Urothelium cell line (cell line): ENCODE measurements at places on chromosomes 7 and 10.

- DNase-seq = no peak
Observed at GRCh38 chr7:28202222-28202621, 21.6 kb upstream of the JAZF1 start.

DNA sequence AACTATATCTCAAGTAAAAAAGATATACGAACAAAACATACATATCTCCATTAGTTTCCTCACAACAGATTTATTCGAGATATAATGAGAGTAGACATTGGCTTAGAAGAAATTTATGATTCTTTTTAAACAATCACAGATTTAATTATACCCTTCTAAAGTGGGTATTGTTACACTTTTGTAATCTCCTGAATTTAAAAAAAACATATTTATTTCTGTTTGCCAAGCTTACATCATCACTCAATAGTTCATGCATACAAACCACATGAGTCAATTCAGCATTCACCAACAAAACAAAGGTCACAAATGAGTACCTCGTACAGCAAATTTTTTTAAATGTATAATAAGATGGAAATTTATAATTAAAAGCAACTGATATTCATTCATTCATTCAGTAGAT, 17.6 kb downstream of the LRRN3 start:
- no peak for DNase-seq

GRCh38 chr7:106064316-106064715, 47.8 kb downstream of the SYPL1 start:
- no peak for DNase-seq

DNA sequence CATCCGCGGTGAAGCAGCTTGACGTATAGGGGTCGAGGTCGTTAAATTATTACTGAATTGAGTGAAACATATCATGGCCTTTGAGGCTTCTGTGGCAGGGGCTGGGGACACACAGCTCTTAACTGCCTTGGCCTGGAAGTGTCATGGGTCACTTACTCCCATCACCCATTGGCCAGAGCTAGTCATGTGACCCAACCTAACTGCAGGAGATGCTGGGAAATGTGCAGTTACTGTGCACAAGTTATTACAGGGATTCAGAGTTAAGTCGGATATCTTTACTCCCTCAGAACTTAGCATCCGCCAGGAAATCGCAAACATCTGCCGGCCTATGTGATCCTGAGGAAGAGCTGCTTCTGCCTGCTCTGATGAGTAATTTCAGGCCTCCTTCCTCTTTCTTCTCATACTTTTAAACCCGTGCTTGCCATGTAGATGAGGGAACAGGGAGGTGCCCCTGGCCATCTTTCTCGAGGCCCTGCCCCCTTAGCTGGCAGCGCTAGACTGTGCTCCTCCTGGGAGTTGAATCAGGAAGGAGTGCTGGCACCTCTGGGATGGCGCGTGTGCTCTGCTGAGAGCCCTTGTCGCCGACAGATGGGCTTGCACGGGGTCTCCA, 203.6 kb downstream of the TCF7L2 start:
- no peak for DNase-seq

- no peak for DNase-seq
Observed at GRCh38 chr10:73854310-73854709, 20.0 kb downstream of the CAMK2G start.

DNA sequence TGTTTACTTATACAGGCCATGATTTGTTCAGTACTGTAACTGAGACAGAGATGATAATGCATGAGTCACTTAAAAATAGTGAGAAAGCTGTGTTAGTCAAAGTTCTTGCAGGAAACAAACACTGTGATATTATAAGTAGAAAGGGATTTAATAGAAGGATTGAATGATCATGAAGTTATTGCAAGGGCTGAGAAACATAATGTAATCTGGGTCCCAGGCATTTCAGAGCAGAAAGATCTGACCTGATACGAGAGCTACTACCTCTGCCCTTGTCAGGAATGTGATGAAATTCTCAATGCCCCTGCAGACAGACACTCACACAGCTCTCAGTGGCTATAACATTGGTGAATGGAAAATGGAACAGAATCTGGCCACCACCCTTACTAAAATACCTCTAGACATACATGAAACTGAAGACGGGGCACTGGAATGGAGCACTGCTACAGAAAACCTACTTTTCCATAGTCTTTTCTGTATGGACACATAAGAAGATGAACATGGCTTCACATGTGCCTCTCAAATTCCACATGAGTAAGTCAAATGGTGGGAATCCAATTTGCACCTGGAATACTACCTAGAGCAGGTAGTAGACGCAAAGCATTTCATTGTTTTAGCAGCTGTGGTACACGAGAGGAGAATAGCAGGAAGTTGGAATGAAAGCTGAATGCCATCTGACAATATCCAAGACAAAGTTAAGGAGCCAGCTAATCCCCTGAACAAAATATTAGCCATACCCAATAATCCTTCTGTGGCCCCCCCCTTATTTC, 19.1 kb upstream of the VWDE start:
- DNase-seq = no peak

- no peak for DNase-seq
Observed at GRCh38 chr7:47091141-47091540, 490.8 kb downstream of the TNS3 start.

DNA sequence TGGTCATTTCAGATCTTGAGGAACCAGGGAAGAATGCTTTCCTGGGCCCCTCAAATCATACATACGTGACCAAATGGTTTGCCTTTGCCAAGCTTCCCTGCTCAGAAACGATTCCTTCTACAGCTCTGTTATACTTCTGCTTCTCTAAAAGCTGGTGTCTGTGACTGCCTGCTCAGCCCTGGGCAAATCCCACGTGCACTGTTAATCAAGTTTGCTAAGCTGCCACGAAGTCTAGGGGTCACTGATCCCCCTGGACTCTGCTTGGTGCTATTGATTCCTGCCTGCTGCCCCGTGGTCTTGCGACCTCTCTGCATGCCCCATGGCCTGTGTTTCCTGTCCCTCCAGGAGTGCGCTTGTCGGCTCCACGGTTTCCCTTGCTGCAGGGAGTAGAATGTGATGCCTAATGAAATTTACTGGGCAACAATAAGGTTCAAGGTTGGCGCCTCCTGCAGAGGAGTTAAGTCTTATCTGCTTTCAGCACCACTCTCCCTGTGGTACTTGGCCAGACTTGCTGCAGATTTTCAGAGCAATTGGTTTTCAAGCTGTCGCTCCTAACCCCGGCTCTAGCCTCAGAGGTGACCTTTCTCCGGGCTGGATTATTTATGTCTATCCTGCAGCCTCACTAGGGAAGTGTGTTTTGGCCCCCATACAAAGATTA, 201.6 kb upstream of the FZD8 start:
- DNase-seq = no peak

DNA sequence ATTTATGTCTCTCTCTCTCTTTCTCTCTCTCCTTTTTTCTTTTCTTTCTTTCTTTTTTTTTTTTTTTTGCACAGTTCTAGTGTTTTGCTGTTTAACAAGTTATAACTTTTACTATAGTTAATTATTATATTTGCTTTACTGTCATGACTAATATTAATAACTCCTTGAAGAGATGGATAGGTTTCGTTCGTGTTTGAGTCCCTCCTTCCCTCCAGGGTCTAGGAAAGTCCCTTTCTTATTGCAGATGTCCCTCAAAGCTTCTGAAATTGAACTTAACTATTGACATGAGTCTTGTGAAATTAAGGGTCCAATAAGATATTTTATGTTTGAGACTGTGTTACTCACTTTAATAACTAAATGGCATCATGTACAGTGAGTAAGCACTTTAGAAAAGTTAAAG, 131.4 kb downstream of the PLXDC2 start:
- no peak for DNase-seq

- DNase-seq = no peak
Observed at GRCh38 chr10:107741971-107742370, 577.5 kb upstream of the SORCS1 start.

DNA sequence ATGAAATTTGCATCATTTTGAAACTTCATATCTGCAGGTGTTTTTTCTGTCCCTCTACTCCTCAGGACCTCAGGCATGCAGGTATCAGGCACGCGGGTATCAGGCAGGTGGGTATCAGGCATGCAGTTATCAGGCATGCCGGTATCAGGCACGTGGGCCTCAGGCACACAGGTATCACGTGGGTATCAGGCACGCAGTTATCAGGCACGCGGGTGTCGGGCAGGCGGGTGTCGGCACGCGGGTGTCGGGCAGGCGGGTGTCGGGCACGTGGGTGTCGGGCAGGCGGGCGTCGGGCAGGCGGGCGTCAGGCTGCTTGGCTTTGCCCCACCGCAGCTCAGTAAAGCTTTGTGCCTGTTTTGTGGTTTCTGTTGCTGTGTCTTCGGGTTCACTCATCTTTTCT, 8.7 kb downstream of the SPRN start:
- DNase-seq = no peak

DNA sequence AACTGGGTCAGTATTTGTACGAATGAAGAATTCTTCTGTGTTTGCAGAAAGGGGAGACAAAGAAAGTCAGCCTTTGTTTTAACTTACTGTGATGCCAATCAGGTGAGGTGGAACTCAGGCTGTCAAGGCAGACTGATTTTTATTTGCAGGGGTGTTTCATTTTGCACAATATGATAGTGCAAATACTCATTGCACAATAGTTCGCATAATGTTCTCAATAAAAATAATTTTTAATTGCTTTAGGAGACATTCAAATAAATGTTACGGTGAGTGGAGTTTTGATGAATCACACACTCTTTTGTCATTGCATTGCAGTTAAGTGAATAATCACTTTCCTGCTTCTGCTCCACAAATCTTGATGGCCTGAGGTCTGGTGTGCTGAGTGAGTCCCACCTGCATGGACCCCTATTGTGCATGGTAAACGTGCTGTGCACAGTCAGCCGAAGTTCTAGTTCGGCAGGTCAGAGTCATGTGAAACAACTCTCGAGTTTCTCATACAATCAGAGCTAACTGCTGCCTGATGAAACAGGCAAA, 141.3 kb upstream of the FZD8 start:
- no peak for DNase-seq

- no peak for DNase-seq
Observed at GRCh38 chr10:4691301-4691700, 134.7 kb upstream of the AKR1E2 start.

GRCh38 chr10:110533149-110533548, 34.3 kb upstream of the SMC3 start:
- DNase-seq = no peak

DNA sequence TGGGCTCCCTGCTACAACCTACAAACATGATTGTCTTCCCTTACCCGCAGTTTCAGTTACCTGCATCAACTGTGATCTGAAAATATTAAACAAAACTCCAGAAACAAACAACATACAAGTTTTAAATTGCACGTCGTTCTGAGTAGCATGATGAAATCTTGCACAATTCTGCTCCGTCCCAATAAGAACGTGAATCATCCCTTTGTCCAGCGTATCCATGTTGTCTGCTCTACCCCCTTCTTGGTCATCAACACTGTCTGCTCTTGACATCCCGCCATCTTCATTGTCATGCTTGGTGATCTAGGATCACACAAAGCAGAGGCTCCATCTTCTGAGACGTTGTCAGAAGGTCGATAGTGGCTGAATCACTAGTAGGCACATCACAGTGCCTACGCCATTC, 53.9 kb downstream of the ACADSB start:
- DNase-seq = no peak

DNA sequence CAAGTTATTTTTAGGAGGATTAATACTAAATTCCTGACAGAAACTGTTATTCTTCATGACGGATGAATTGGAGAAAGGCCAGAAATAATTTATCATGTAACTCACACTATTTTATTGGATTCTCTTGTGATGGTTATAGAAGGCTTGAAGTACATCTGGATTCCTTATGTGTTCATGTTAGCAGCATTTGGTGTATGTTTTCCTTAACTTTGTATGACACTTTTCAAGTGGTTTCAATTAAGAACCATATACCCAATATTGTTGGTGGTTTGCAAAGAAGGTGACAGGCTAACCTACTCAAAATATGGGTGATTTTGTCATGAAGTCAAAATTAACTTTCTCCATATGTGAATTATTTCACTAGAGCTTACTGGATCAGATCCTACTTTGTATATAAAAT, 532.2 kb upstream of the CNTNAP2 start:
- DNase-seq = no peak

DNA sequence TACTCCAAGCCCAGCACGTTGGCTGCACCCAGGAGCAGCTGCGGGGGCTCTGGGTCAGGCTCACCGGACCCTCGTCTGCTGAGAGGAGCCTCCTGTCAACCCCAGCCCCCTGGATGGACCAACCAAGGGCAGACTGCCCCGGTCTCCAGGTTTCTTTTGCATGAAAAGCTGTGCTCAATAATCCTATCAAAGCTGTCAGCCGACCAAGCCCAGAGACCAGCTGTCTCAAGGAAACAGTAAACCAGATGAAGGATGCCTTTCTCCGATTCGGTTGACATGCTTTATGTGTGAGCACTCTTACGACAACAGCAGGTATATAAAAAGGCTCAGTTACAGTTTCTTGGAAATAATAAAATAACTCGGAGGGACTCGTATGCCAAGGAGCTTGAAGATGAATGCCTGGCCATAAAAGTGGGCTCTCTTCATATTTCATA, 71.6 kb upstream of the BAIAP2L1 start:
- no peak for DNase-seq

DNA sequence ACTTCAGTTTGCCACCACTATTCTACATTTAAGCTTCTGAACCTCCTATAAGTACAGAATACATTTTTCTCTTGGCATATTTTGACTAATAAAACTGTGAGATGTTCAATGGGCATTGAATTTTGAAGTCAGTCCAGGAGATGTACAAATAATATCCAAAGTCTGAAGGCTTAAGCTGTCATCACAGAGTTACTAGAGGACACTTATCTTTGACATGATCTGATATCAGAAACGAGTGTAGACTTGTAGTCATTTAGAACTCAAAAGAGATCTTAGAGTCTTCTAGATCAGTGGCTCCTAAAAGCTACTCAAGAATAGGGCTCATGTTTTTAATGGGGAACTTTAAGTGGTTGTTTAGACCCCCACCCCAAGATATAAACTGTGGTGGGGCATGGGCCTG, 160.5 kb downstream of the ARID5B start:
- no peak for DNase-seq

DNA sequence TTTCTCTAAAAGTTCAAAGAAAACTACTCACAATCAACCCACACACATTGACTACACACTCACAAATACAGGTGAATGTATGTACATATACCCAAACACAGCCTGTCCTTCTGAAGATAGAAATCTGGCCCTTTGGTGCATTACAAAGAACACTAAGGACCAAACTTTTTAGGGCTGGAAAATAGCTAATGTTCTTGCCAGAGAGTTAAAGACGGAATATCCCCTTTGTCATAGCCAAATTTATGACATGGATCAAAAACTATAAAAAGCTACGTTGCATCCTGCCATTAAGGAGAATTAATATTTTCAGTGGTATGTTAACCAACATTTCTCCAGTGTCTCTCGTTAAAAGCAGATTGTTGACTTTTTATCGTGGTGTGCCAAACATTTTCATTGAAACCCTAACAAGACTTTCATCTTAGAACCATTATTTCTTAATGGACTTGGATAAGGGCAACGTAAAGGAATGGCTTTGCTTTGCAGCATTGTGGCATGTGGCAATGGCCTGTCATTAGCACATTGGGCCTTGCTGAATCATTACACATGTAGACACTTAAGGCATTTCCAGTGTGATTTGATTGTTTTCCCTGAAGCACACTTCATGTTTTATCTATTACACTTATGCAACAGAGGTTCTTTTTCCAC, 150.9 kb upstream of the MEOX2 start:
- DNase-seq = no peak
